Gastrocnemius medialis (tissue), 4 donors: ENCODE measurements at places on chromosomes 7 and 10. TPM values are rescaled to one million over a fixed set of nuclear protein-coding genes. Genes with fewer than 3 reads are reported as not detected.

PLCE1 gene
- total RNA-seq, result 3.8 TPM

HOXA5 gene
- total RNA-seq, result 7.1 TPM

CH25H gene
- total RNA-seq, result not detected

ACTR3C gene
- 1.1 TPM for total RNA-seq

STEAP1 gene
- total RNA-seq, result 1.6 TPM

CTNNA3 gene
- total RNA-seq, result 49.5 TPM

OR6B1 gene
- not detected for total RNA-seq

MACROH2A2 gene
- 5.2 TPM for total RNA-seq

CPED1 gene
- 4.8 TPM for total RNA-seq

- H3K27me3 ChIP-seq, result no peaks in the 10 kb centered on the region
- peaks cover 44% of the 10 kb centered on the region for H3K4me1 ChIP-seq
- H3K4me3 ChIP-seq, result peak overlapping the region; percentile 81
- no peaks in the 10 kb centered on the region for H3K36me3 ChIP-seq
- DNase-seq, result no peak
- peak overlapping the region; percentile 93 for H3K27ac ChIP-seq
Measured at GRCh38 chr7:151058781-151059366, 515 bp upstream of the SLC4A2 start.

- no peak for DNase-seq
- no peaks in the 10 kb centered on the region for H3K27me3 ChIP-seq
- no peak overlapping the region for H3K4me3 ChIP-seq
- no peaks in the 10 kb centered on the region for H3K36me3 ChIP-seq
- no peaks in the 10 kb centered on the region for H3K4me1 ChIP-seq
Measured at GRCh38 chr7:71553306-71553705, 421.4 kb downstream of the GALNT17 start.

- H3K4me3 ChIP-seq, result no peak overlapping the region
- H3K4me1 ChIP-seq, result no peaks in the 10 kb centered on the region
- H3K27me3 ChIP-seq, result no peaks in the 10 kb centered on the region
- no peak overlapping the region for H3K27ac ChIP-seq
Measured at GRCh38 chr10:126186766-126187165, 201.5 kb downstream of the ADAM12 start.

DNA sequence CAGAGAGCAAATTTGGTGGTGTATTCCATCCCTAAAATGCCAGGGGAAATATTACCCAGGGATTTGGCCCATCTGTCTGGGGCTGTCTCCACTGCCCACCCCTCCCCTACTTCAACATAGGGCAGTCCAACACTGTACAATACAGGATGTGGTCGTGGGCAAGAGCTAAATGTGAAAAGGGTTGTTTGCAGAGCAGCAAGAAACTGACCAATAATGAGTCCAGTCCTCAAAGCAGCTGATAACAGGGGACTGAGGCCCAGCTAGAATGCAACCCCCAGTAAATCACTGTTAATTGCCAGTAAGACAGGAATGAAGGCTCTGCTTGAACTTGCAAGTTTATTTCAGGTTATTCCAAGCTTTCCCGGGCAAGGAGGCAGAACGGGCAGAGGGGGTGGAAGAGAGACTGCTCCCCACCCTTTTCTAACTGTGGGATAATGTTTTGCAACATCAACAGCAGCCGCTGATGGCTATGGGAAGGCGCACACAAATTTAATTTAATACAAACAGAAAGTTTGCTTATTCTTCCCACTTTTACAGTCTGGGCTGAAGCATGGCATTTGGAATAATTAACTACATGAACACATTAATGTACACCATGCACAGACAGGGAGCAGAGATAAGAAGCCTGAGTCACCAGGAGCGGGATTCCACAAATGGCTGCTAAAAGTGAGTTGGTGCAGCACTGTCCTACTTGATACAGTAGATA lies 36.8 kb downstream of the AFAP1L2 start:
- H3K27me3 ChIP-seq, result no peaks in the 10 kb centered on the region
- H3K36me3 ChIP-seq, result no peaks in the 10 kb centered on the region
- DNase-seq, result no peak
- H3K4me1 ChIP-seq, result no peaks in the 10 kb centered on the region
- H3K27ac ChIP-seq, result no peak overlapping the region

- DNase-seq, result no peak
- no peaks in the 10 kb centered on the region for H3K27me3 ChIP-seq
- no peak overlapping the region for H3K4me3 ChIP-seq
Measured at GRCh38 chr7:22156205-22156604, 200.7 kb downstream of the RAPGEF5 start.

GRCh38 chr10:119357412-119358151 lies 150.2 kb downstream of the GRK5 start:
- H3K4me1 ChIP-seq, result no peaks in the 10 kb centered on the region
- H3K4me3 ChIP-seq, result no peak overlapping the region
- no peaks in the 10 kb centered on the region for H3K27me3 ChIP-seq
- no peak for DNase-seq
- no peaks in the 10 kb centered on the region for H3K36me3 ChIP-seq

- DNase-seq, result no peak
- H3K27me3 ChIP-seq, result peaks cover 54% of the 10 kb centered on the region
- H3K27ac ChIP-seq, result no peak overlapping the region
- H3K4me1 ChIP-seq, result no peaks in the 10 kb centered on the region
Measured at GRCh38 chr7:1257221-1257620, 24.5 kb downstream of the UNCX start.

DNA sequence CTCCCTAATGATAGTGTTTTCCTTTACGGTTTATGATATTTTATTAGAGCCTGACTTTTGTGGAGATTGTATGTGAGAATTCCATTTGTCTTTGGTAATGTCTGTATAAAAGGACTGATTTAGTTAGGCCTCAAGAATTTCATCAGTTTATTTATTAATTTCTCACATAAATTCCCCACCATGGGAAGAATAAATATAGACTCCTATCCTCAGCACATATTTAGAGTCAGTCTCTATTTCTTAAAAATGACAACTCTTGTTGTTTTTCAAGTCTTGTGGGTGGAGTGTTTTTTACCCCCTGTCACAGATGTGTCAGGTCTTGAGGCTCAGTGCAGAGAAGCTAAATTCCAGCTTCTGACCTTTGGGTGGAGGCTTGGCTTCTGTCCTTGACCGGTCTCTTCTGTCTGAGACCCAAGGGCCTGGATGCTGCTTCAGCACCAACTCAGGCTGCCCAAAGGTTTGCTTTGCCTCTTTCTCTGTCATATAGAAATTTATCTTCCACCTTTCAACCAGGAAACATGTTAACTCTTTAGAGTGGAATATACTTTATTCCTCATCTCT lies 117.3 kb upstream of the INHBA start:
- H3K27me3 ChIP-seq, result no peaks in the 10 kb centered on the region
- H3K4me1 ChIP-seq, result no peaks in the 10 kb centered on the region
- H3K36me3 ChIP-seq, result no peaks in the 10 kb centered on the region
- no peak for DNase-seq
- no peak overlapping the region for H3K27ac ChIP-seq

- peak overlapping the region; percentile 79 for H3K4me3 ChIP-seq
- peaks cover 21% of the 10 kb centered on the region for H3K4me1 ChIP-seq
- DNase-seq, result no peak
- no peaks in the 10 kb centered on the region for H3K36me3 ChIP-seq
- peak overlapping the region; percentile 81 for H3K27ac ChIP-seq
Measured at GRCh38 chr10:7408291-7409044, 2.4 kb downstream of the SFMBT2 start.

DNA sequence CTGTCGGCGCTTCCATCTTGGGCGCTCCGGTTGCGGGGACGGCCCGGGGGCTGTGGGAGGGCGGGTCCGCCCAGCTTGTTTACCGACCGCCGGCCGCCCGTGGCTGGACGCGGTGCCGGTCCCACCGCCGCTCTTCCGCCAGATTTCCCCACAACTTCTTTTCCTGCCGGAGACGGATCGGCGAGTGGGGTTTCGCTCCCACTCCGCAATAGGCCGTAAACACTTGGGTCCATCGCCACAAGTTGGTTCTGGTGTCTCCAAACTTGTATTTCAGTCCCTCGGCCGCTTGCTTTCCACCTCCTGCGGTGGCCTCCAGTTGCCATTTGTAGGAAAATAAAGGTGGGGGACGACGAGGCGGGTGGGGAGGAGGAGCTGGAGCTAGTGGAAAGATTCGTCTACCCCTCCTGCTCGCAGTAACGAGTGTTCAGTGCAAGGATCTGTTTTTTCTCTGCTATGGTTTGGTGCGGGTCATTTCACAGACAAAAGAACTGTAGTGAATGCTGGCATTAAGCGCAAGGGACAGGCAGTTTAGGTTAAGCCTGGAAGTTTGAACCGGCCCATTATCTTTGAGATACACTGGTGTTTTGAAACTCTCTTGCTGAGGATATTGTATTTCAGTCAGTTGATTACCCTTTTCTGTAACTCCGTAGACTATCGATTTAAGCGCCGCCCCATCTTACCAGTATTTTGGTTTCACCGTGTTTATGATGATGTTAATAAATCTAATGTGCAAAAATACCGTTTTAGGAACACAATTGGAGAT lies 24.3 kb upstream of the ZRANB1 start:
- peak; percentile 37 for DNase-seq
- H3K4me3 ChIP-seq, result peak overlapping the region; percentile 76
- H3K27me3 ChIP-seq, result no peaks in the 10 kb centered on the region
- peaks cover 50% of the 10 kb centered on the region for H3K4me1 ChIP-seq

GRCh38 chr10:96236090-96236478 lies 35.3 kb downstream of the BLNK start:
- no peak overlapping the region for H3K4me3 ChIP-seq
- H3K36me3 ChIP-seq, result no peaks in the 10 kb centered on the region
- DNase-seq, result no peak
- H3K27ac ChIP-seq, result no peak overlapping the region

GRCh38 chr7:106957766-106958165 lies 86.7 kb upstream of the PRKAR2B start:
- H3K36me3 ChIP-seq, result no peaks in the 10 kb centered on the region
- no peak overlapping the region for H3K27ac ChIP-seq
- H3K4me1 ChIP-seq, result no peaks in the 10 kb centered on the region
- H3K27me3 ChIP-seq, result no peaks in the 10 kb centered on the region

GRCh38 chr7:7761340-7761973 lies 43.0 kb upstream of the RPA3 start:
- H3K36me3 ChIP-seq, result no peaks in the 10 kb centered on the region
- H3K27me3 ChIP-seq, result no peaks in the 10 kb centered on the region
- peak overlapping the region; percentile 35 for H3K4me3 ChIP-seq
- H3K27ac ChIP-seq, result peak overlapping the region; percentile 60

DNA sequence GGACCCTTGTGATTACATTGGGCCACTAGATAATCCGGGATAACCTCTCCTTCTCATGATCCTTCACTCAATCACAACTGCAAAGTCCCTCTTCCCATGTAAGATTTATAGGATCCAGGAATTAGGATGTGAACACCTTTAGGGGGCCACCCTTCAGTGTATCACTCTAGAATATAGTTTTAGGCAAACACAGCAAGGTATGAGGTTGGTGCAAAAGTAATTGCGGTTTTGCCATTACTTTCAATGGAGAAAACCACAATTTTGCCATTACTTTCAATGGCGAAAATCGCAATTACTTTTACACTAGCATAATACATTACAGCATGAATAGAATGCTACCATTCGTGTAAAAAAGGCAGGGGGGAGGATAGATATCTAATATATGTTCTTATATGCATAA lies 104.0 kb downstream of the BAMBI start:
- H3K27ac ChIP-seq, result no peak overlapping the region
- H3K27me3 ChIP-seq, result no peaks in the 10 kb centered on the region
- no peaks in the 10 kb centered on the region for H3K4me1 ChIP-seq
- DNase-seq, result no peak
- H3K36me3 ChIP-seq, result no peaks in the 10 kb centered on the region

DNA sequence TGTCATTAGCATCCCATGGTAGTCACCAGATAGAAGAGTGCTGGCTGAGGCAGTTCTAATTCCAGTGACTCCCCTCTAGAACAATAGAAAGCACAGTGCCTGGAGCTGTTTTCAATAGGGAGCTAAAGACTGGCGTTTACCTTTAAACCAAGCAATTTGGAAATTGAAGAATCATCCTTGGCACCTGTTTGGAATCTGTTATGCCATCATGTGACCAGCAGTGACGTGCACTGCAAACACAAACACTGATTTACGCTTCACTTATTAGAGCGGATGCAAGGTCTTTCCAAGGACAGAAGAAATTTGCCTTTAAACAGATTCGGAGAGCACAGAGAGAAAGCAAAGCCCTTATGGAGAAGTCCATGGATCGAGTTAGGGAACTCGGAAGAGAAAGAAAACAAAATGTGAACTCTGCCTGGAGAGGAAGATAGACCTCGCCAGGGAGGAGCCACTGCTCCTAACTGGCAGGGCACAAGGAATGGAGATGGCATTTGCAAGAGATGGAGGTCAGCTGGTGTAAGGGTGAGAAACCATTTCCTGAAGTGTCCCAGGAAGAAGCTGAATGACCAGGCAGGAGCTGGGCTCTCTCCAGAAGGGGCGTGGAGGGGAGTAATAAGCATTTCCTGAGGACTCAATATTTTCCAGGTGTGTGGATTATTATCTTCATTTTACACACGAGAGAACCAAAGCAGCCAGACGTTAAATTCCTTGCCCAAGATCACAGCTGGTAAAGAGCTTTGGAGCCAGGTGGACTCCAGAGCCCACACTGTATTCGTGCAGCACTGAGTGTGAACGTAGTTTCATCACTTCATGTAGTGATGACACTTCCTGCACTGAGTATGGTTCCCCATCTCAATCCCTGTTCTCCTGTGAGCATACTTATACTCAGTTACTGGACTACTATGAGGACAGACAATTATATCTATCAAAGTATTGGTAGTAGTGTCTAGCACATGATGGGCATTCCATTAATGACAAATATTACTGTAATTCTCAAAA lies 97.7 kb downstream of the CUBN start:
- no peaks in the 10 kb centered on the region for H3K27me3 ChIP-seq
- no peak for DNase-seq
- H3K4me1 ChIP-seq, result peaks cover 8% of the 10 kb centered on the region
- no peaks in the 10 kb centered on the region for H3K36me3 ChIP-seq
- H3K27ac ChIP-seq, result no peak overlapping the region
- H3K4me3 ChIP-seq, result no peak overlapping the region

DNA sequence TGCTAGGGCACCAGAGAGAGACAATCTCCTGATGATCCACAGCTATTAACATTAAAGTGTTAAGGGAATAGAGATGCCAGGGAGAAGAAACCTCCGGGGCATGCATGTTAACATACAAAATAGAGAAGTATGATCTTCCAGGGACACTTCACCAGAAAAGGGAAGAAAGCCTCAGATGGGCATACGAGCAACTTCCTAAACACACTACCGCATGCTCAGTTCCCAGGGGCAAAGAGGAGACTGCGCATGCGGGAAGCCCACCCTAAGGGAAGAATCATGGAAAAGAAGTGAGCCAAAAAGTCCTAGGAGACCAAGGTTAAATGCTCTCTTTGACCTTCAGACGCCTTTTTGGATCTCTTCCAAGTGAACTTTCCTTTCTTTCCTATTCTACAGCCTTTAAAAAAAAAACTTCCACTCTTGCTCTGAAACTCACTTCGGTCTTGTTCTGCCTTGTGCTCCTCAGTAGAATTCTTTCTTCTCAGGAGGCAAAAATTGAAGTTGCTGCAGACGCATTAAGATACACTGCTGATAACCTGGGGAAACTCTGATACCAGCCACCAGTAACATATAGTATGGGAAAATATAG lies 1211.3 kb downstream of the REEP3 start:
- no peak for DNase-seq
- H3K27me3 ChIP-seq, result no peaks in the 10 kb centered on the region
- no peaks in the 10 kb centered on the region for H3K36me3 ChIP-seq
- H3K27ac ChIP-seq, result no peak overlapping the region
- no peaks in the 10 kb centered on the region for H3K4me1 ChIP-seq
- H3K4me3 ChIP-seq, result no peak overlapping the region
